GM19239 (cell line): ENCODE measurements at places on chromosomes 16 and 17.

GRCh38 chr17:66301367-66301863 is 998 bp upstream of the PRKCA start:
- no peak for DNase-seq

DNA sequence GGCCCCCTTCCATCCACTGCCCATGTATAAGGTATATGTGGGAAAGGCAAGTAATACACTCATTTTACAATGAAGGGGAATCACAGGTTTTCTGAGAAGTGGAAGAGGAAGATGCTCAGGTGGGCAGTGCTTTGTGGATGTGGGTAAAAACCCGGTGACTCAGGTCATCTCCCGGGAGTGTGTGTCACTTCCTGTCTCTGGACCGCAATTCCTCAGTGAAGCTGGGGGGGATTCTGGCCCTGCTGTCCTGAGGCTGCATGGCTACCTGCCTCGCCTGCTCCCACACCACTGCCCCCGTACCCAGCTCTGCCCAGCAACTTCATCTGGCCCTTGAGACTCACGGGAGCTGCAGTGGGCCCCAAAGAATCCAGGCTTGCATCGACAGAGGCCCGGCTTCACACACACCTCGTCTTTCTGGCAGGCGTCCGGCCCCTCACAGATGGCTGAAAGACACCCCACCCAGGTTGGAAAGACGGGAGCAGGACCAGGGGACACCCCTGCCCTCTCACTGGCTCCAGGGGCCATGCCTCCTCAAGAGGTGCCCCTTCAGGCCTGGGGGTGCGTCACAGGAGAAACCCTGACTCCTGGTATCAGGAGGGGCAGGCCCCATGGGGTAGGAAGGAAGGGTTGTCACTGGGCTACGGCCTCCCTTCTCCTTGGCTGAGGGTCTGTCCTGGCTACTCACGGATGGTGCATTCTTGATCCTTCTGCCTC is 882 bp downstream of the SCARF1 start:
- DNase-seq = peak; percentile 66

GRCh38 chr17:59121901-59122480 is 15.3 kb upstream of the TRIM37 start:
- DNase-seq = no peak

- DNase-seq = no peak
These were observed 36.1 kb downstream of the SLFN11 start for GRCh38 chr17:35337364-35337763.

GRCh38 chr17:65121916-65122806 is 15.0 kb upstream of the RGS9 start:
- no peak for DNase-seq

- peak; percentile 21 for DNase-seq
These were observed 33.8 kb upstream of the KPNB1 start for GRCh38 chr17:47615766-47616424.

- no peak for DNase-seq
These were observed 75.3 kb downstream of the MRTFB start for GRCh38 chr16:14146445-14146844.
